Mesenteric fat pad (tissue), 1 donor: ENCODE measurements at places on chromosomes 6 and 20. TPM values are rescaled to one million over a fixed set of nuclear protein-coding genes. Genes with fewer than 3 reads are reported as not detected.

GRCh38 chr20:25339608-25340007 lies 51.0 kb downstream of the ABHD12 start:
- no peak for DNase-seq

GRCh38 chr6:125764121-125764671 lies 14.8 kb downstream of the HEY2 start:
- no peak for DNase-seq

GRCh38 chr6:34540841-34541240 lies 15.3 kb downstream of the SPDEF start:
- no peak for DNase-seq

The OR2B6 gene
- total RNA-seq, result not detected

The BCAS4 gene
- total RNA-seq, result 1.1 TPM
